ENCODE measurements at places on chromosomes 3 and 15.

DNA sequence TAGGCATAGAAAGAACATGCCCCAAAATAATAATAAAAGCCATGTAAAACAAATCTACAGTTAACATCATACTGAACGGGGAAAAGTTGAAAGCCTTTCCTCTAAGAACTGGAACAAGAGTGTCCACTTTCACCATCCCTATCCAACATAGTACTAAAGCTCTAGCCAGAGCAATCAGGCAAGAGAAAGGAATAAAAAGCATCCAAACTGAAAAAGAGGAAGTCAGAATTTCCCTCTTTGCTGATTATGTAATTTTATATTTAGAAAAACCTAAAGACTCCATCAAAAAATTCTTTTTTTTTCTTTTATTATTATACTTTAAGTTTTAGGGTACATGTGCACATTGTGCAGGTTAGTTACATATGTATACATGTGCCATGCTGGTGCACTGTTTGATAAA, 661.6 kb upstream of the CBLB start:
- no peak for DNase-seq

GRCh38 chr3:114120211-114120610, 58.6 kb downstream of the DRD3 start:
- no peak for DNase-seq

DNA sequence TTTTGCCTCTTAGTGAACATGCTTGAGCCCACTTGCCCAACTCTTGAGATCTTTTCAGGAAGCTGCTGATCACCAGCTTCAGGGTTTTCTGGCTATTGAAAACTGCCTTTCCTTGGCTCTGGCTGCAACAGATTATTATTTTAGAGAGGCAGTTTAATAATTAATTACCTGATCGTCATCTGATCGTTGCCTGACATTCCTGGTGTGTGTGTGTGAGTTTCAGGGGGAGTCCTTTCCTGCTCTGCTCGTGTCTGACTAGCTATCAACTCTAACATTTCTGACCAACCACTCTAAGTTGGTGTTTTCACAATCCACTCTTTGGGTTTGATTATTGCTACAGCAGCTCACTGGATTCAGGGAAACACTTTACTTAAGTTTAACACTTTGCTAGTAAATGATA, 84.3 kb upstream of the SPATA16 start:
- no peak for DNase-seq

DNA sequence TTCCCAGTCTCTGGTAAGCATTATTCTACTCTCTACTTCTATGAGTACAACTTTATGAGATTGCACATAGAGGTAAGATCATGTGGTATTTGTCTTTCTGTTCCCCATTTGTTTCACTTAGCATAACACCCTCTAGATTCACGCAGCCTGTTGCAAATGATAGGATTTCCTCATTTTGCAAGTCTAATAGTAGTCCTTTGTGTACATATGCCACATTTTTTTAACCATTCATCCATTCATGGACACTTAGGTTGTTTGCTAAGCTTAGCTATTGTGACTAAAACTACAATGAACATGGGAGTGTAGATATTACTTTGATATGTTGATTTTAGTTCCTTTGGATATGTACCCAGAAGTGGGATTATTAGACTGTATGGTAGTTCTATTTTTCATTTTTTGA, 717.9 kb upstream of the ALCAM start:
- no peak for DNase-seq

DNA sequence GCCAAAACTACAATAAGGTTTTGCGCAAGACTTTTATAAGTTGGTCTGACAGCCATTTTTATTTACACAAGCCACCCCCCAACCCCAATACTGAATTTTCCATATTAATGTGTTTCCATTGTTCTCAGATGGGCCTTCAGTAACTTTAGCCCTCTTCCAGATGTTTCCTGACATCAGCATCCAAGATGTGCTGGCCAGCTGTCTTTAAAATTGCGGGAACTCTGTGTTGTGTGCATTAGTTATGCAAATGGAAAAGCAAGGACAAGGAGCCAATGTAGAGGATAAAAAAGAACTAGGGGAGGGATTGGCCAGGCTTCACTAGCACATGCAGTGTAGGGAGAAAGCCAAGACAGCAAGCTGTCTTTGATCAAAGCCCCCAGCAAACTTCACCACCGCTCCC, 45.4 kb downstream of the COMMD2 start:
- DNase-seq: no peak
